ENCODE measurements at places on chromosomes 1 and 21.

GRCh38 chr1:236869911-236870310 lies 74.8 kb downstream of the MTR start:
- DNase-seq = no peak

DNA sequence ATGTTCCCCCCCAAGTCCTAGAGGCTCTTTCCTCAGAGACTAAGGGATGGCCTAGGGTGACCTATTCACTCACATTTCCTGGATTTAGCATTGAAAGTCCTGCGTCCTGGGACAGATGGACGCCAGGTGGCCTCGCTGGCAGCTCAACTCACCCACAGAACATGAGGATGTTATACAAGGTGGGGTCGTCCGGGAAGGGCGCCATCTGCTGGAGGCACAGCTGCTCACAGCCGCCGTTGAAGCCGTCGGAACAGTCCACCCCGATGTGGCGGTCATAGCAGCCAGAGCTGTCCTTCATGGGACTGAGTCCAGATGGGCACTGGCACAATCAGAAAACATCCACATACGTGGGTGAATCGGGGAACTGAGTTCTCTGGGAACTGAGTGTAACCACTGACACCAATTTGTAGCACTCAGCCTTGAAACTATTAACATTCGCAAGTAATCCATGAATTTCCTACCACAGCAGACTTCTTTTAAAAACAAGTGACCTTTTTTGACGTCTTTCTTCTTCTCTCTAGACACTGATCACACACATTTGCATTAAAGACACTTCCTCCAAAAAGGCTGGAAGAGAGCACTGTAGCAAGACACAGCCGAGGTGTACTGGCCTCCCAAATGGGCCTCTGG lies 215.4 kb downstream of the ASTN1 start:
- peak; percentile 12 for DNase-seq

- no peak for DNase-seq
These were observed at the start of gene GJA5 for GRCh38 chr1:147760481-147761260. GJA5 (minus strand) TSS chr1:147760602; CDS start chr1:147759238, 1,364 bp downstream.

GRCh38 chr1:29961293-29962059 lies 725.2 kb downstream of the PTPRU start:
- DNase-seq = no peak

DNA sequence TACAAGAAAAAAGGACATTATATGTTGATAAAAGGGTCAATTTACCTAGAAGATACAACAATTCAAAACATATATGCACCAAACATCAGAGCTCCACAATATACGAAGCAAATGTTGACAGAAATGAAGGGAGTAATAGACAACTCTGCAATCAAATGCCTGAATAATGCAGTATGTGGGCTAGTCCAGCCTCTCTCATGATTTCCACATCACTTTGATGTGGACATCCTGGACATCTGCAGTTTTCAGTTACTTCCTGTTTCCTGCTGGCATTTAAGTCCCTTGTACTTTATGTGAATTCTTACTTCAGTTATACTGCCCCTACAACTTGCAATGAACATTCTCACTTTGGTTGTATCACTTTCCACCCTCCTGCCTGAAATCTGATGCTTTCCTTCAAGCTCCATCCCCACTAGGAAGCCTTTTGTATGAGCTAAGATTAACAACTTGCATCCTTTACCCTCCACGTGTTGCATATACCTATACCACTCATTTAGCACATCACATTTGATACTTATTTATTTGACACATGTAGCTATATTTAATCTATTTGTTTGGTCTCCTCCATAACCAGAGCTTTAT lies 36.7 kb downstream of the DISC1 start:
- DNase-seq = no peak

- DNase-seq = no peak
These were observed 12.6 kb downstream of the NTPCR start for GRCh38 chr1:232962761-232963745.

- no peak for DNase-seq
These were observed 179.2 kb downstream of the NFIA start for GRCh38 chr1:61261595-61261994.

- DNase-seq = peak; percentile 58
These were observed 4.0 kb downstream of the GLMP start for GRCh38 chr1:156291226-156292061.

DNA sequence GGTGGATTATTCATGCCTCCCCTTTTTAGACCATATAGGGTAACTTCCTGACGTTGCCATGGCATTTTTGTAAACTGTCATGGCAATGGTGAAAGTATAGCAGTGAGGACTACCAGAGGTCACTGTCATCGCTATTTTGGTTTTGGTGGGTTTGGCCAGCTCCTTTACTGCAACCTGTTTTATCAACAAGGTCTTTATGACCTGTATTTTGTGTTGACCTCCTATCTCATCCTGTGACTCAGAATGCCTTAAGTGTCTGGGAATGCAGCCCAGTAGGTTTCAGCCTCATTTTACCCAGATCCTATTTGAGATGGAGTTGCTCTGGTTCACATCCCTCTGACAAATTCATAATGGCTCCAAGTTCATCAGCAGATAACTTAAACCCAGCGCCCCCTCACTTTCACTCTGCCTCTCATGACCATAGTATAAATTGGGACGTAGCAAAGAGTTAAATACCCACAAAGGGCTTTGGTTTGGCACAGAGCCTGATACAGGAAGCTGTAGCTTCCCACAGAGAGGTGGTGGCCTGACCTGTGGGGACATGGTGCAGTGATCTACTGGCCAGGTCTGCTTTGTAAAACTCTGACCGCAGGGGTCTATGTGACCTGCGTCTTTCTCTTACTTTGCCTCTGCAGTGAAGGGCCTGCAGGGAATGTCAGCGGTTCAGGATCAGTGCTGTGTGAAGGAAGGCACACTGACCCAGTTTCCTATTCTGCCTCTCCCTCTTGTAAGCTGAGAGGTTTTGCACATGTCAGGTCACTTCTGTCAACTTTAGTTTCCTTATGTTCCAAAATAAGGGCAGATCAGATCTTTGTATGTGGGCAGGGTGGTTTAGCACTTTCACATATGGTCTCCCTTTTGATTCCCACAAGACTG lies 78.1 kb upstream of the ZNF644 start:
- no peak for DNase-seq

GRCh38 chr21:28230559-28230958 lies 762.1 kb downstream of the LTN1 start:
- no peak for DNase-seq

DNA sequence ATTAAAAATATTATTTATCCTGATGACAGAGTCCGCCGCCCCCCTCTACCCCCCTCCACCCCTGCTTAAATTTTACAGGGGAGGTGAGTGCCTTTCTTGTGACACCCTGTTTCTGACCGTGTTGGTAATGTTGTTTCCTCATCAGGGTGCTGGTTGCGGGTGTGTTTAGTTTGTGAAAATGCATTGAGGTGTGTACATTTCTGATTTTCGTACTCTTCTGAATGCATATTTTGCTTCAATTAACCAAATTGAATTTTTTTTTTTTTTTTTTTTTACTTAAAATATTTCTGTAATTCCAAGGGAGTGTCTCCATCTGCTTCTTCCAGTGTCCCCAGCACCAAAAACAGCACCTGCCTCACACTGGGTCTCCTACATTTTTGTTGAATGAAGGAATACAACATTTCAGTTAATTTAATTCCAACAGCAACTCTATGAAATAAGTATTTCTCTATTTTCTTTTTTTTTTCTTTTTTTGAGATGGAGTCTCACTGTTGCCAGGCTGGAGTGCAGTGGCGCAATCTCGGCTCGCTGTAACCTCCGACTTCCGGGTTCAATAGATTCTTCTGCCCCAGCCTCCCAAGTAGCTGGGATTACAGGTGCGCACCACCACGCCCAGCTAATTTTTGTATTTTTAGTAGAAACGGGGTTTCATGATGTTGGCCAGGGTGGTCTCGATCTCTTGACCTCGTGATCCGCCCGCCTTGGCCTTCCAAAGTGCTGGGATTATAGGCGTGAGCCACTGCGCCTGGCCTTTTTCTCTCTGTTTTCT lies 5.6 kb upstream of the SLC2A1 start:
- DNase-seq = no peak

DNA sequence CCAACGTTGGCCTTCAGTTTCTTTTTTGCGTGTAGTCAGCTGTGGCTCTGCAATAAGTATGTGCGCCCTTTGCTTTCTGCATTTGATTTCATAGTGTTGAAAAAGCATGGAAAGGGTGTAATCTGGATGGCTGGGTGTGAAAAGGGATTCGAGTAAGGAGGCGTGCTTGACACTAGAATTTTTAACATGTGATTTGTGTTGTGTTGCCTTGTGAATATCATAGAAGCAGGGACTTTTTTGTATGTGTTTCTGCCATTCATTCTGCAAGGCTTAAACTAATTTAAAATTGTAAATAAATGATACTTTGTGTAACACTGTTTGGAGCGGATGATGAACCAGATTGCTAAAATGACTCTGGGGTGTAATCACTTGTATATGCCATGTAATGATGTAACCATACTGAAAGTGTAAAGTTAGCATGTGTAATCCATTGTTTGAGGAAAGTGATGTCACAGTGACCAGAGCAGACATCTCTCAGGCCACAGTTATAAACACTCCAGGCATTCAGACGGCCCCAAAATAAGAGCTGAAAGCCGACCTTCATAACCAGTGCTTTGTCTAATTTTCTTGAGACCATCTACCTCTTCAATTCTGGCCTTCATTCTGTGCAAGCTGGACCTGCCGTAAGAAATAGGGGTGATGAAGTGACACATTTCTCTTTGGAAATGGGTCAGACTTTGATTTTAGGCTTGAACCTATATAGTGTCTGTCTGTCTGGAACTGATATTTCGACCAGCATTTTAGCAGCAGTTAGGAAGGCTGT lies 618 bp downstream of the SH3BGR start:
- DNase-seq = no peak

GRCh38 chr1:212752934-212753497 lies 38.6 kb downstream of the NSL1 start:
- no peak for DNase-seq

DNA sequence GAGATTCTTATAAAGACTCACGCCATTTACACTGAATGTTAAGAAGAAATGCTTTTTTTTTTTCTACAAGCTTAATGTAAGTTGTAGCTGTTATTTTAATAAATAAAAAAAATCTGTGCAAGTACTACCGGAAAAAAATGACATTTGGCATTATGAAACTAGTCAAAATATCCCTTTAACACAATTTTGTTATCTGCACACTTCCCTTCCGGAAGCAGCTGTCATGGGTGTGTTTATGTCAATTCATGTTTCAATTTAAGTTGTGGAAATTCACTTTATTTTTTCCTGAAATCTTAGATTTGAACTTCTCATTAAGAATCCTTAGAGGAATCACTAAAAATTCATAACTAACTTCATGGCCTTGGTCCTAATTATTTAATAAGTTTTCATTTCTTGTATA lies 308.1 kb downstream of the KCTD3 start:
- DNase-seq = no peak

DNA sequence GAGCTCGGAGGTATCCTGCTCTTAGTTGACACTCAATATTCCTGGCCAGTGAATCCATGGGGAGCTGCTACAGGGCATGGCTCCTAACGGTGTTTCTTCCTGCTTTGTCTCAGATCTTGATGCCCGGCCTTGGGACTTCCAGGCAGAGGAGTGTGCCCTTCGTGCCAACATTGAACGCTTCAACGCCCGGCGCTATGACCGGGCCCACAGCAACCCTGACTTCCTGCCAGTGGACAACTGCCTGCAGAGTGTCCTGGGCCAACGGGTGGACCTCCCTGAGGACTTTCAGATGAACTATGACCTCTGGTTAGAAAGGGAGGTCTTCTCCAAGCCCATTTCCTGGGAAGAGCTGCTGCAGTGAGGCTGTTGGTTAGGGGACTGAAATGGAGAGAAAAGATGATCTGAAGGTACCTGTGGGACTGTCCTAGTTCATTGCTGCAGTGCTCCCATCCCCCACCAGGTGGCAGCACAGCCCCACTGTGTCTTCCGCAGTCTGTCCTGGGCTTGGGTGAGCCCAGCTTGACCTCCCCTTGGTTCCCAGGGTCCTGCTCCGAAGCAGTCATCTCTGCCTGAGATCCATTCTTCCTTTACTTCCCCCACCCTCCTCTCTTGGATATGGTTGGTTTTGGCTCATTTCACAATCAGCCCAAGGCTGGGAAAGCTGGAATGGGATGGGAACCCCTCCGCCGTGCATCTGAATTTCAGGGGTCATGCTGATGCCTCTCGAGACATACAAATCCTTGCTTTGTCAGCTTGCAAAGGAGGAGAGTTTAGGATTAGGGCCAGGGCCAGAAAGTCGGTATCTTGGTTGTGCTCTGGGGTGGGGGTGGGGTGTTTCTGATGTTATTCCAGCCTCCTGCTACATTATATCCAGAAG lies 16.7 kb downstream of the ALX3 start:
- DNase-seq = peak; percentile 60

DNA sequence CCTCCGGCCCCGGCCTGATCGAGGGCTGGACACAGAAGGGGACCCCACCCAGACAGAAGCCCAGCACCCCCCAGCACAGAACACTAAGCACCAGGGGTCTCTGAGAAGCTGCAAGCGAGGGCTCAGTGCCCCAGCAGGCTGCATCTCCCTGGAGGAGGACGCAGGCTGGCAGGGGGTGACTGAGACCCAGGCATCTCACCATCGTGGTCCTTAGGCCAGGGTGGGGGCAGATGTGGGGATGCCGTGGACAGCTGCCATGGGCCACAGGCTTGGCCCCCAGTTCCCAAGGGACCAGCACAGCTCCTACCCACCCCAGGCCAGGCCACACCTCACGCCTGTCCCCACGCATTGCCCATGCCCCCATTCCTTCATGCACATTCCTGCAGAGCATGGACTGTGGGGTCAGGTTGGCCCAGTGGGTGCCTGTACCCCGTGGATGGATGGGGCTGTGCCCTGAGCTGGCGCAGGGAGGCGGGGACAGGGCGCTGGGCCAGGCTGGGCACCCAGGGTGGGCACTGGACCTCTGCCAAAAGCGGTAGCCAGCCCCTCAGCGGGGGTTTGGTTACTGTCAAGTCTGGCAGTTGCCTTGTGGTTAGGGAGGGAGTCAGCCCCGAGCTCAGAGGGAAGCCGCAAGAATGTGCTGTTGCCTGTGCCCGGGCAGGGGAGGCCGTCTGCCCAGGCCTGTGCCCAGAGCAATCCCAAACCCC lies 61.5 kb downstream of the ARHGEF16 start:
- DNase-seq = no peak

DNA sequence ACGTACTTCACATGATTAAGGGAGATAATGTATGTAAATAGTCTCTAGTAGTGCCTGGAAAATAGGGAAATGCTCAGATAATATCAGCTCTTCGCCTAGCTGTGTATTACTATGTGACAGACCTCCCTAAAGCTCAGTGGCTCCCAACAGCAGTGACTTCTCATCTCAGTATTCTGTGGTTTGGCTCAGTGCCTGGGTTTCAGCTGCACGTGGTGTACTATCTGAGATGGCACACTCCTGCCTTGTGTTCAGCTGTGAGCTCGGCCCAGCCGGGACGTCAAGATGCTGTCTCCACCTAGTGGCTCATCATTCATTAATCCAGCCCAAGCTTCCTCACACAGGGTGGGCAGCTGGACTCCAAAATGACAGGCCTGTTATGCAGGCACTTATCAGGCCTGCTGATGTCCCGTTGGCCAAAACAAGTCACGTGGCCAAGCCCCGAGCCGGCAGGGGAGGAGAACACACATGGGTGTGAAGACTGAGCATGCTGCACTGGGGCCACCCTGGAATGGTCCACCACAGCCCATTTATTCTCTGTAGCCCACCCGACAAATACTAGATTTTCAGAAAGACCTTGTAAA lies 17.8 kb downstream of the SLFNL1 start:
- DNase-seq = peak; percentile 64

Measured in GM12892 (cell line).